ENCODE measurements at places on chromosomes 13 and 19. TPM values are rescaled to one million over a fixed set of nuclear protein-coding genes. Genes with fewer than 3 reads are reported as not detected.

DNA sequence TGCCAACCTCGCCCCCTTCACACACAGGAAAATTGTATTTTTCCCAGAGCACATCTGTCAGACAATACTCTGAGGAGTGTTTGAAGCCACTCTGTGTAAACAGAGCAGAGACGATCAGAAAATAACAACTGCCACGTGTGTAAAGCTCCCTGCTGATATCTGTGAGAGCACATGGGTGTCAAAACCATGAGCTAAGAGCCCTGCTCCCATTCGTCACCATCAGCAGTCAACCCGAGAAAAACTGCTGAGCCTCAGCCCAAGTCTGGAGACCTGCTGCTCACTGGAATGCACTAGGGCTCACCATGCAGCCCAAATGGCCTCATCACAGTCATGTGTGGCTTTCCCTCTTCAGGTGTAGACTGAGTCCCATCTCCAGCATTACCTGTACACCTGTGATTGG, 304.1 kb downstream of the FGF14 start:
- no peaks in the 10 kb centered on the region for H3K27me3 ChIP-seq
- DNase-seq: no peak
- H3K4me1 ChIP-seq: no peaks in the 10 kb centered on the region
- no peaks in the 10 kb centered on the region for H3K36me3 ChIP-seq
- H3K27ac ChIP-seq: no peak overlapping the region
- no peak overlapping the region for H3K4me3 ChIP-seq

- H3K36me3 ChIP-seq: no peaks in the 10 kb centered on the region
- H3K4me1 ChIP-seq: peaks cover 8% of the 10 kb centered on the region
- H3K27me3 ChIP-seq: no peaks in the 10 kb centered on the region
- H3K27ac ChIP-seq: no peak overlapping the region
- no peak overlapping the region for H3K4me3 ChIP-seq
- DNase-seq: no peak
These were observed 53.2 kb downstream of the CRTC1 start for GRCh38 chr19:18736415-18737336.

DNA sequence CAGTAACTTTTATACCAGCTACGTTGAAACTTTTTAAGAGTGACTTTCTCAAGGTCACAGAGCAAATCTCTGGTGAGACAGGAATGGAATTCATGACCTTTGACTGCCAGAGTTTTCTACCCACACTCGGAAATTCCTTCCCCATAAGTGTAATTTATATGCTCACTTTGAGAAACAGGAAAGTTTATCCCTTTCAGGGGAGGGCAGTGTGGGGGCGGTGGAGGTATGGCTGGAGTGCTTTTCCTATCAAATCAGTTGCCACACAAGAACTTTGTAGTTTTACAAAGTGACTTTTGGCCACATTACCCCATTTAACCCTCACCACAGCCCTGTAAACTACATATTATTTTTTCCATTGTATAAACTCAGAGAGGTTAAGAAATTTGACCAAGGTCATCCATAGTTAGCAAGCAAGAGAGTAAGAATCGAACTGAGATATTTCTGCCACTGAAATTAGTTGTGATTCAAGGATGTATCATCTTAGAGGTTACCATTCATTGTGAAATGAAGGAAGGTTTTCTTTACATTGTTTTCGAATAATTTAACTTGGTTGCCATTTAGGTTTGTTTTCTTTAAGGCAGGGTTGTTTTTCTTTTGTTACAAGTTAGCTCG, 5.9 kb downstream of the KLF12 start:
- no peak overlapping the region for H3K4me3 ChIP-seq
- H3K27ac ChIP-seq: peak overlapping the region; percentile 39
- H3K4me1 ChIP-seq: peaks cover 23% of the 10 kb centered on the region
- DNase-seq: peak; percentile 90
- no peaks in the 10 kb centered on the region for H3K27me3 ChIP-seq
- H3K36me3 ChIP-seq: no peaks in the 10 kb centered on the region

Gene OVOL3
- not detected for polyA plus RNA-seq

- DNase-seq: no peak
- H3K36me3 ChIP-seq: no peaks in the 10 kb centered on the region
- H3K27ac ChIP-seq: no peak overlapping the region
- H3K4me1 ChIP-seq: no peaks in the 10 kb centered on the region
These were observed 1.4 kb upstream of the LRG1 start for GRCh38 chr19:4541114-4541805.

GRCh38 chr13:24038405-24038804, 122.1 kb upstream of the SPATA13 start:
- no peak overlapping the region for H3K27ac ChIP-seq
- no peaks in the 10 kb centered on the region for H3K27me3 ChIP-seq
- H3K36me3 ChIP-seq: no peaks in the 10 kb centered on the region
- DNase-seq: peak; percentile 35

Gene WASF3
- polyA plus RNA-seq: 10.5 TPM

Gene ZNF547
- 2.7 TPM for polyA plus RNA-seq

DNA sequence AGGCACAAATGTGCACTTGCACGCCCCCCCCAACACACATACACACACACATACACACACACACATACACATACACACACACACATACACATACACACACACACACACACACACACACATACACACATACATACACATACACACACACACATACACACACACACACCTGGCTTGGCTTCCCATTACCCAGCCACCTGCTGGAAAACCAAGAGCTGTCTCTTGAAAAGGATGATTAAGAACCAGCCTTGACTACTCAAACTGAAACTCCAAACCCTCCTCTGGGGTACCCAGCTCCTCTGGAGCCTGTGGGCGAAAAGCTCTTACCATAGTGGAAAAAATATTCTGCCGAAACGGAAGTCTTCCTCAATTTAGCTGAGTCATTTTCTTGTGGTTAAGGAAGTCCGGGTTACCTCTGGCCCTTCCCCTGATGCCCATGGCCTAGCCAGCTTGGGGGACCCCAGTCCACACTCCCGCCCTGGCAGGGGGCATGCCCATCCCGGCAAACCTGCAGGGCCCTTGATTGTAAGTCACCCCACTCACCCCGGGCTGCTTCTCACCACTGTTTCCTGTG, 21.9 kb downstream of the CEBPA start:
- H3K36me3 ChIP-seq: no peaks in the 10 kb centered on the region
- no peak overlapping the region for H3K4me3 ChIP-seq
- H3K4me1 ChIP-seq: no peaks in the 10 kb centered on the region
- no peak for DNase-seq
- H3K27ac ChIP-seq: no peak overlapping the region

GRCh38 chr19:56222901-56223300, 20.8 kb downstream of the ZSCAN5C start:
- H3K4me1 ChIP-seq: no peaks in the 10 kb centered on the region
- H3K27ac ChIP-seq: no peak overlapping the region

Gene CEBPA
- polyA plus RNA-seq: not detected

GRCh38 chr13:47213047-47213446, 316.2 kb upstream of the HTR2A start:
- peak; percentile 43 for DNase-seq
- no peaks in the 10 kb centered on the region for H3K27me3 ChIP-seq

Gene NOP53
- 47.2 TPM for polyA plus RNA-seq

- no peaks in the 10 kb centered on the region for H3K27me3 ChIP-seq
- no peaks in the 10 kb centered on the region for H3K36me3 ChIP-seq
- H3K27ac ChIP-seq: no peak overlapping the region
- H3K4me3 ChIP-seq: no peak overlapping the region
- peak; percentile 73 for DNase-seq
These were observed 16.2 kb upstream of the PRODH2 start for GRCh38 chr19:35828692-35829301.

GRCh38 chr13:34064456-34065205, 246.7 kb downstream of the RFC3 start:
- H3K27ac ChIP-seq: no peak overlapping the region
- H3K4me3 ChIP-seq: no peak overlapping the region
- no peaks in the 10 kb centered on the region for H3K4me1 ChIP-seq
- H3K36me3 ChIP-seq: no peaks in the 10 kb centered on the region
- H3K27me3 ChIP-seq: no peaks in the 10 kb centered on the region

Gene SIGLEC8
- polyA plus RNA-seq: not detected

Gene SSC5D
- polyA plus RNA-seq: 2.1 TPM

DNA sequence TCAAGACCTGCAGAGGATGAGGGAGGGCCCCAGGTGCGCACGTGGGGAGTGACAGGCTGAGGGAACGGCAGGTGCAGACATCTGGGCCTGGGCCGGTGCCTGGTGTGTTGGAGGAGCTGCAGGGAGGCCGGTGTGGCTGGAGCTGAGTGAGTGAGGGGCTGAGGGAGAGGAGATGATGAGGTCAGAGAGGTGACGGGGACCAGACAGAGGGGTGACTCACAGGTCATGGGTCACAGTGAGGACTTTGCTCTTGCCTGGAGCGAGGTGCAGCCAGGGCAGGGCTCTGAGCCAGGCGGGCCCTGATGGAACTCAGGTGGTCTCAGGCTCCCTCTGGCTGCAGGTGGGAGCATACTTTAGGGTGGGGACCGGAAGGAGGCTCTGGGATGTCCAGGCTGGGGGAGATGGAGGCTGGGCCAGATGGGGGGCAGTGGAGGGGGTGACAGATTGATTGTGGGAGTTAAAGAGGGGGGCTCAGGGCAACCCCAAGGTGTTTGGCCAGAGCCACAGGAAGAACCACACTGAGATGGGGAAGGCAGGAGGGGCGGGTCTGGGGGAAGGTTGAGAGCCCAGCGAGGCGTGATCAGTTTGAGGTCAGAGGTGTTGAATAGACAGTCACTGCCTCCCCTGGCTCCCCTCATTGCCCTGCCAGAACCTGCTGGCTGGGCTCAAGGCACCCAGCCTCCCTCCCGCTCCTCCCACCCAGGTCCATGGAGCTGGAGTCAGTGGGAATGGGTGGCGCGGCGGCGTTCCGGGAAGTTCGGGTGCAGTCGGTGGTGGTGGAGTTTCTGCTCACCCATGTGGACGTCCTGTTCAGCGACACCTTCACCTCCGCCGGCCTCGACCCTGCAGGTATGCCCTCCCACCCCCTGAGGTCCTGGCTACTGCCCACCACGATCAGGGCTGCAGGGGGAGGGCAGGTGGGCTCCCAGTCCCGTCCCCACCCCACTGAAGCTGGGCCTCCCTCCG, 8.4 kb downstream of the ARHGAP33 start:
- H3K4me3 ChIP-seq: no peak overlapping the region
- H3K36me3 ChIP-seq: peaks cover 10% of the 10 kb centered on the region
- no peaks in the 10 kb centered on the region for H3K4me1 ChIP-seq
- no peaks in the 10 kb centered on the region for H3K27me3 ChIP-seq
- DNase-seq: no peak
- H3K27ac ChIP-seq: no peak overlapping the region

- H3K27ac ChIP-seq: no peak overlapping the region
- DNase-seq: peak; percentile 57
- peaks cover 12% of the 10 kb centered on the region for H3K36me3 ChIP-seq
- H3K4me1 ChIP-seq: no peaks in the 10 kb centered on the region
- H3K27me3 ChIP-seq: no peaks in the 10 kb centered on the region
These were observed 9.7 kb upstream of the ILF3 start for GRCh38 chr19:10644260-10645007.

Gene FCER2
- not detected for polyA plus RNA-seq

DNA sequence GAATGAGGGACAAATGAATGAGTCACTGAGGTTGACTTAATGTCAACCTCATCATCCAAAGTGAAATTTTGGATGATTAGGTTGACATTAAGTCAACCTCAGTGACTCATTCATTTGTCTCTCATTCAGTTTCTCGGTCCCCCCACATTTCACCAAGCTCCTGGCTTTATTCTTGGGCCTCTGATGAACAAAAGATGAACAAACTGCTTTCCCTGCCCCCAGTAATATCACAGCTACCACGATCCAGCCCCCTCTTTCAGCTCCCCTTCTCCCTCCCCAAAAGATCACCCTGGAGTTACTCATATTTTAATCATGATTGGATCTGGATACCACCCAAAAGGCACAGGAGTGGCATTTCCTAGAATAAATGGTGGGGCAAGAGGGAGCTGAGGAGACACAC, 10.8 kb downstream of the CEACAM18 start:
- no peak for DNase-seq
- no peaks in the 10 kb centered on the region for H3K4me1 ChIP-seq
- no peaks in the 10 kb centered on the region for H3K27me3 ChIP-seq
- no peaks in the 10 kb centered on the region for H3K36me3 ChIP-seq
- H3K27ac ChIP-seq: no peak overlapping the region
- H3K4me3 ChIP-seq: no peak overlapping the region
